ENCODE measurements at places on chromosomes 5 and 9.
A peak's percentile ranks its signal among the peaks of the same experiment; 100 is the strongest.

GRCh38 chr5:81819556-81820317 lies 68.8 kb upstream of the SSBP2 start:
- no peaks in the 10 kb centered on the region for H3K36me3 ChIP-seq
- H3K4me1 ChIP-seq, result peaks cover 11% of the 10 kb centered on the region
- no peak for DNase-seq
- no peaks in the 10 kb centered on the region for H3K27me3 ChIP-seq
- H3K4me3 ChIP-seq, result no peak overlapping the region

GRCh38 chr5:167412556-167412955 lies 878.9 kb upstream of the WWC1 start:
- H3K36me3 ChIP-seq, result no peaks in the 10 kb centered on the region
- no peak overlapping the region for H3K4me3 ChIP-seq
- no peak for DNase-seq
- no peaks in the 10 kb centered on the region for H3K27me3 ChIP-seq

- peaks cover 35% of the 10 kb centered on the region for H3K4me1 ChIP-seq
- no peaks in the 10 kb centered on the region for H3K36me3 ChIP-seq
- no peak overlapping the region for H3K27ac ChIP-seq
- no peaks in the 10 kb centered on the region for H3K27me3 ChIP-seq
- DNase-seq, result no peak
Measured at GRCh38 chr9:129256959-129257713, 79.1 kb upstream of the IER5L start.

DNA sequence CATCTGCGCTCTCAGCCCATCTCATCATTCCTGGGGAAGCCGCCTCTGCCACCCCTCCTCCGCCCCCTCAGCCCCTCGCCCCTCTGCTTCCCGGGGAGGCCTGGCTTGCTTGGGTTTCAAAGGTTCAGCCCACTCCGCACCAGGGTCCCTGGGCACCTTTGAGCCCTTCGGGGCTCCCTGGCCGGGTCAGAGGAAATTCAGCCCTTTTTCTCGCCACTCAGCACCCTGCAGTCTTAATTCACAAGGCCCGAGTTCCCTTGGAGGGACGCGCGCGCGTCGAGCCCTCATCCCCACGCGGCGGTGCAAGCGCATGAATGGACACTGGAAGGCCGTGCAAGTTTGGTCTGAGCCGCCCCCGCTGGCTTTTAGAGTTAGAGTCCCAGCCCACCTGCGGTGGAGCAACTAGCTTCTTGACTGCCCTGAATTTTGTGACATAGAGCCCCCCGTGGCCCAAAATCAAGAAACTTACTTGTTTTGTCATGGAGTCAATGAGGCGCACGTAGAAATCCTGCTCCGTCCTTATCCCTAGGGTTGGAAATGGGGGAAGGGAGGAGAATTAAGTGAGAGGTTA lies 4.5 kb downstream of the EBF1 start:
- no peak for DNase-seq
- H3K4me1 ChIP-seq, result peaks cover 4% of the 10 kb centered on the region
- peak overlapping the region; percentile 84 for H3K27ac ChIP-seq
- no peaks in the 10 kb centered on the region for H3K27me3 ChIP-seq
- H3K36me3 ChIP-seq, result no peaks in the 10 kb centered on the region

DNA sequence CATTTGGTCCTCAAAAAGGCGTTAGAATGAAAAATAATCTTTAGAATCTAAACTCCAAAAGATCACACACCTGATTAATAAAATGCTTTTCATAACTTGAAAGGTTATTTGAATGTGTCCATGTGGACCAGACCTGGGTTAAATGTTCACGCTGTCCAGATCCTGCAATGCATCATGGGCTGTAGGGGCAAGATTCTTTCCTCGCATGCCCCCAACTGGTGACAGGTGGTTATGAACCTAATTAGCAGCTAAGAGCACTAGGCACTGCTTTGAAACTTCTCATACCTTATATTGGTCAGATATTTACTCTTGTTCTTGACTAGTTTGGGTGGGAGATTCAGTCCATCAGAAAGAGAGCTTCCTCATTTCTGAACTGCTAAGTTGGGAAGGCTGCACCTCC lies 19.3 kb upstream of the PIP5K1B start:
- no peaks in the 10 kb centered on the region for H3K4me1 ChIP-seq
- DNase-seq, result no peak
- no peak overlapping the region for H3K27ac ChIP-seq
- H3K4me3 ChIP-seq, result no peak overlapping the region
- no peaks in the 10 kb centered on the region for H3K27me3 ChIP-seq
- no peaks in the 10 kb centered on the region for H3K36me3 ChIP-seq

DNA sequence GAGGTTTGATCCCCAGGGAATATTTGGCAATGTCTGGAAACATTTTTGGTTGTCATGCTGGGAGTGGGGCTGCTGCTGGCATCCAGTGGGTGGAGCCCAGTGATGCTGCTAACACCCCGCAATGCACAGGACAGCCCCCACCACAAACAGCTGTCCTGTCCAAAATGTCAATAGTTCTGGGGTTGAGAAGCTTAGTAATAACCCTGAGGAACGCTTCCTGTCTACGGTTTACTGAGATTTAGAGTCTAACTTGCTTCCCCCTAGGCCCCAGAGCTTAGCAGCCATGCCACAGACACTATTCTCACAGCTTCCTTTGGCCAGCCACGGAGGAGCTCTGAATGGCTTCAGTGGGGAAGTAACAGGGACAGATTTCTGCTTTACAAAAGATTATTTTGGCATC lies 66.5 kb downstream of the MSX2 start:
- no peaks in the 10 kb centered on the region for H3K27me3 ChIP-seq
- no peaks in the 10 kb centered on the region for H3K36me3 ChIP-seq
- no peak overlapping the region for H3K4me3 ChIP-seq
- H3K27ac ChIP-seq, result no peak overlapping the region

DNA sequence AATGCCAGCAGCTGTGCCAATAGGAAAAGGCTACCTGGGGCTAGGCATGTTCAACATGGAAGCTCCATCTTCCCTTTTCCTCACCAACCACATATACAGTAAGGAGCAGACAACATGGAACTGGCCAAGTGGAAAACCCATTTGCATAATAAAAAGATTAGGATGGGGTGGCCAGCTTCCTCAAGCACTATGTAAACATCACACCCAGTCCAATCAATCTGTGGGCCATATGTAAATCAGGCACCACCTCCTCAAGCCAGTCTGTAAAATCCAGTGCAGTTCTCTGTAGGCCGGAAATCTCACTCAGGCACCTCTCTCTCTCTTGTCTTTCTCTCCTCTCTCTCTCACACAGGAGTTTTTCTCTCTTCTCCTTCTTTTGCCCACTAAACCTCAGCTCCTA lies 360.2 kb upstream of the GRIA1 start:
- H3K27ac ChIP-seq, result no peak overlapping the region
- no peaks in the 10 kb centered on the region for H3K36me3 ChIP-seq
- no peaks in the 10 kb centered on the region for H3K27me3 ChIP-seq
- DNase-seq, result no peak
- no peak overlapping the region for H3K4me3 ChIP-seq

All from esophagus squamous epithelium (tissue), 5 donors.